LoVo (cell line): ENCODE measurements at places on chromosomes 2 and 18.

GRCh38 chr2:203718087-203718486 lies 11.6 kb downstream of the CD28 start:
- DNase-seq, result no peak

GRCh38 chr18:9233771-9234440 lies 97.3 kb downstream of the ANKRD12 start:
- no peak for DNase-seq

- no peak for DNase-seq
Measured at GRCh38 chr2:216415541-216415940, 3.3 kb downstream of the SMARCAL1 start.

DNA sequence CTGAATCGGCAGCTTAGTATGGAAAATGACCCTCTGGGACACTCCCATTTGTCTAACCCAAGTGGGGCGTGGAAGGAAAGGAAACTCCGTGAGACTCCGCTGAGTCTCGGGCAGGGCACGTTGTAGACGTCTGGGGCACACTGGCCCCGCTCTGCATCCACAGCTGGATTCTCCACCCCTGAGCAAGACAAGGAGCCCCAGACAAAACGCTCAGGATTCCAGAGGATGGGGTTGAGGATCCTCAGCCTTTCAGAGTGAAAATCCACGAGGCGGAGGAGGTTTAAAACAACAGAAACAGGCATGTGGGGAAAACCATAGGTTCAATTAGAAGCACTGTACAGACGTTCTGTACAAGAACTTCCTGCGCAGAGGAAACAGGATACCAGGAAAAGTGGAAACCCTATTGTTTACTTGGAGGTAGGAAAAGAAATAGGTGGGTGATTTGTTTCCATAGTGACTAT lies 124.9 kb upstream of the ZNF236 start:
- DNase-seq, result no peak

GRCh38 chr2:219766658-219767057 lies 139.2 kb downstream of the SLC4A3 start:
- no peak for DNase-seq

DNA sequence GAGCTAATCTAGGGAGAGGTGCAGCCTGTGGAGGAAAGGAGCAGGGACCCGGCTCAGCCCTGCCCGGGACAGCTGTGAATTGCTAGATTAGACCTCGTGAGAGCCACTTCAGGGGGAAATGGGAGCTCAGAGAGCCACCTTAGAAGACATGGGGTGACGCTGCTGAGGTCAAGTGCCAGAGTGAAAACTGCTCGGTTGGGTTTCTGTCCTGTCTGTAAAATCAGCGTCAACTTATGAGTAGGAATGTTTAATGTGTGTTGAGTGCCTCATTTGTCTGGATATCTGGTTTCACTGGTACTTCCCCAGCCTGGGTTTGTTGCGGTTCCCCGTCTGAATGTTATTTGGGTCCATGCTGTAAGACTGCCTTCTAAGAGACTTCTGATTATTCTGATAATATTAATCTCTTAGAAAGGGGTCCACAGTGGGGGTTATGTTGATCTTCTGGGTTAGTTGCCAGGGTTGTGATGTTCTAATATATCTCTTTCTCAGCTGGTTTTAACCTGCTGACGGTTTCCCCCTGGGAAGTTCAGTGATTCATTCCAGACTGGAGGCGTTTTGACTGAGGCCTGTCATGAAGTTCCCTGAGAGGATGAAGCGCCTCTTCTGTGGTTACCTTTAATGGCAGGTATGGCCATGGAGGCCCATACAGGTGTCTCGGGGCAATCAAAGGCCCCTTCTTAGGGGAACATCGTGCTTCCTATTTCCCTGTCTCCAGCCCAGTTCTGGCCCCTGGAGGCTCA lies 175.9 kb downstream of the SH3RF3 start:
- DNase-seq, result no peak

- DNase-seq, result no peak
Measured at GRCh38 chr18:8479789-8480188, 129.4 kb upstream of the RAB12 start.

DNA sequence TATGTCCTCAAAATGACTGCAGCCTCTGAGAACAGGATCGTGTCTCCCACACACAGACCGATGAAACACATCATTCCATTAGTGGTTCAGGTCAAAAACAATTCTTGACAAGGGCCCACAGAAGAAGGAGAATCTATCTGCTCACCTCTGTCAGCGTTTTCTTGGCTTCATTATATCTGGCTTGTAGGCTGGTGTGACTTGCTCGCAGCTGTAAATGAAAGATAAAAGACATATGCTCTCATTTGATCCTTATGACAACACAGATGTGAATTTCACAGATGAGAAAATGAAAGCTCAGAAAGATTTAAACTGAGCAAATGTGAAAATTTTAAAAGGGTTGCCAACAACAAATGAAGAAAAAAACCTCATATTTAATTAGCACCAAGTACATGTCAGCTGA lies 61.6 kb downstream of the CCDC93 start:
- no peak for DNase-seq

DNA sequence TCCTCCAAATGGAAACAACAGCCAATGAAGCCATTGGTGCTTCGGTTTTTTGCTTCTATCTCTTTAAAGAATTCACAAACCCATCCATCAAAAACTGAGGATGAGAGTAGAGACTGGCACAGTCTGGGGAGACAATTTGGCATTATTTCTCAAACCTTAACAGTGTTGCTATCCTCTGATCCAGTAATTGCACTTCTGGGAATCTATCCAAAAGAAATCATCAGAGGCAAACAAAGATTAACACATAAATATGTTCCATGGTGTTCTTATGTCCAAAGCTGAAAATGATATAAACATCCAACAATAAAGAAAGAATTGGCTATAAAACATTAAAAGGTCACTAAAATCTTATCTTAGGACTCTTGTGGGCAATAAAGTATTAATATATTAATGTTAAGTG lies 35.1 kb downstream of the REEP1 start:
- DNase-seq, result no peak

- DNase-seq, result no peak
Measured at GRCh38 chr2:237270520-237270919, 143.4 kb downstream of the COL6A3 start.

- DNase-seq, result no peak
Measured at GRCh38 chr2:11710210-11710609, 36.2 kb upstream of the LPIN1 start.

- no peak for DNase-seq
Measured at GRCh38 chr18:45962866-45963265, 4.3 kb downstream of the EPG5 start.

DNA sequence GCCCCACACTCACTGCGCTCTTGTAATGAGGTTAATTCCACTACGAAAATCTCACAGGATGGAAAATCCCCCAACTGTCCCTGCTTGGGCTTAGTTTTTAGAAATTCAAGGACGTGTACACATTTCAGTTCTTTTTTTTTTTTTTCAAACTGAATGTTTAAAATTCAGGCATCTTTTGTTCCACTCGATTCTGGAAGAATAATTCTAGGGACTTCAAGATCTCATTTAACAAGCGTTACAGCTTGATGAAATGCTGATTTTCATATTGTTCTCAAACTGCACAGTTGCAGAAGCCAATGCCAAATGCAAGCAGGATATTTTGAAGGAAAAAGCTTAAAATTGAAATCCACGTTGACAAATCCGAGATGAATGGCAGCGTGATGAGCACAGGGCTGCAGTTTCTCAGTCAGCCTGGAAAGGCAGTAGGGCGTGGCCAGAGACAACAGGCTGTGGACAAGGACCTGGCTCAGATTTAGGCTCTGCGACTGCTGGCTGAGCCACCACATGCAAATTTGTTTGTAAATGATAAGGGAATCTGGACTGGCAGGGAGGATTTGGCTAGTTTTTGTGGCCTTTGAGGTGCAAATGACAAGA lies 128.1 kb upstream of the MYCN start:
- DNase-seq, result no peak

DNA sequence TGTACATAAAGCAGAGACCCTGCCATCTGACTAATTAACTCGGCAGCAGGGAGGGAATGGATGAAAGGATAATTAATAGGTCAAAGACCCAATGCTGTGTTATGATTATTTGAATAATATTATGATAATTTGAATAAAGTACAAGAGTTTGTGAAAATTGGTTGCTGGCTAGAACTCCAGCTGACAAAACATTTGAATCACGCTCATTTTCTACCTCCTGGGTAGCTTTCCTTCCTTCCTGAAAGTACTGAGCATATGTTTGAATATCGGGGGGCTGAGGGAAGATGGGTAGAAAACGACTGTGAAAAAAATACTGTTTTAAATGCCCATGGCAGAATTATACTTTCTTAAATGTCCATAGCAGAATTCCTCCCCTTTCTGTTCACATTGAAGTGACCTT lies 243.6 kb upstream of the RBMS1 start:
- no peak for DNase-seq

GRCh38 chr2:223545830-223546229 lies 56.3 kb downstream of the SCG2 start:
- no peak for DNase-seq

DNA sequence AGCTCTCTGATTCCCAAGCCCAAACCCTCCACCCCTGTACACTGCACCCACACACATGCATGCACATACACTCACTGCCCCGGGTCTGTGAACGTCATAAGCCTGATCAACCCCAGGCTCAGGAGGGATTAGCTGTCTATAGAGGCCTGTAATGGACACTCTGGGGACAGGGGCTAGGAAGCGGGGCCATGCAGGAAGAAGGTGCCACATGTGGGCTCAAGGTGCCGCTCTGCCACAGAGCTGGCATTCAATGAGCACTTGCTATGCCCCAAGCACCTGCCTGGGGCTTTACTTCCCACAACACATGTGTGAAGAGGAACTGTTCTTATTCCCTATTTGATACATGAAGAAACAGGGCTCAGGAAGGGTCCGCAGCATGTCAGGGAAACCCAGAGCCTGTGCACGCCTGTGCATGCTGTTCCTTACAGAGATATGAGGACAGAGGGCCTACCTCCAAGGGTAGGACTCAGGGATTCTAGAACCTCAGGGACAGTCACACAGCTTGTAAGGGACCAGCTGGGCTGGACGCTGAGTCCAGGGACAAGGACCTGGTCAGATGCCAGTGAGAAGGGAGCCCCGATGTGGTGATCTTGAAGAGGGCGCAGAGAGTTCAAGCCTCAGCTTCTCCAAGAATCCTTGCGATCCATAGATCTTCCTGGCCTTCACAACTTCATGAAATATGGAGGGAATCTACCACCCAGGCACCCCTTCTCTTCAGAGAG lies 5.0 kb downstream of the BIN1 start:
- DNase-seq, result no peak

DNA sequence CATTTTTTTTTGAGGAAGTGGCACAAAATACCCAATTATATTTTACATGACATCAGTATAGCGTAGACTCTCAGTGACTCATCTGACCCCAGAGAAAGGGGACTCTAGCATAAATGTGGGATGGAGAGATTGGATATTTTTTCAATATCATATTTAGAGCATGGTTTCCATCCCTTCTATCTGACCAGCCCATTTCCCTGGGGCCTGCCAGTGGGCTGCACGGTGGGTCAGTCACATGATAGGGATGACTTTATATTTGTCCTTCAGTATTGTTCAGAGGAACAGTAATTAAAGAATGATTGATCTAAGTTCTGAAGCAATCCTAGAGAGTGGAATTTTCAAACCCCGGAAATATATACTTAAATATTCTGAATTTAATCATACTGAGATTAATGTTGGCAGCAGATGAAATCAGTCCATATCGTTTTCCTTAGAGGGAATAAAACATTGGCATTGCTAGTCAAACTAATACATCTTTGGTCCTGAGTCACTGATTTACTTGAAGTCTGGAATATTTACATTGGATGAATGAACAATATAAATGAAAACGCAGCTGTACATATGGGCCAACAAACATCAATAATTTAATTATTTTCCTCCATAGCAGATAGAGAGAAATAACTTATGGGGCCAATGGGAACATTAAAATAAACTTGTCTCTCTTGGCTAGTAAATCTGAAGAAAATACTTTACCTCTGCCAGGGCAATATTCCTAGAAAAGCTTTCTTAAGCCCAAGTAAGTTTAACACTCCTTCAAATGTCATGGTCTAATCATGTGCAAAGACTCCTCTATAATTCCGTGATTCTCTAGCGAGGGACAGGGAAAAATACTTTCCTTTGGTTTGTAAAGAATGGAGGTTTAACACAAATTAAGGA lies 563.6 kb upstream of the PKDCC start:
- no peak for DNase-seq

DNA sequence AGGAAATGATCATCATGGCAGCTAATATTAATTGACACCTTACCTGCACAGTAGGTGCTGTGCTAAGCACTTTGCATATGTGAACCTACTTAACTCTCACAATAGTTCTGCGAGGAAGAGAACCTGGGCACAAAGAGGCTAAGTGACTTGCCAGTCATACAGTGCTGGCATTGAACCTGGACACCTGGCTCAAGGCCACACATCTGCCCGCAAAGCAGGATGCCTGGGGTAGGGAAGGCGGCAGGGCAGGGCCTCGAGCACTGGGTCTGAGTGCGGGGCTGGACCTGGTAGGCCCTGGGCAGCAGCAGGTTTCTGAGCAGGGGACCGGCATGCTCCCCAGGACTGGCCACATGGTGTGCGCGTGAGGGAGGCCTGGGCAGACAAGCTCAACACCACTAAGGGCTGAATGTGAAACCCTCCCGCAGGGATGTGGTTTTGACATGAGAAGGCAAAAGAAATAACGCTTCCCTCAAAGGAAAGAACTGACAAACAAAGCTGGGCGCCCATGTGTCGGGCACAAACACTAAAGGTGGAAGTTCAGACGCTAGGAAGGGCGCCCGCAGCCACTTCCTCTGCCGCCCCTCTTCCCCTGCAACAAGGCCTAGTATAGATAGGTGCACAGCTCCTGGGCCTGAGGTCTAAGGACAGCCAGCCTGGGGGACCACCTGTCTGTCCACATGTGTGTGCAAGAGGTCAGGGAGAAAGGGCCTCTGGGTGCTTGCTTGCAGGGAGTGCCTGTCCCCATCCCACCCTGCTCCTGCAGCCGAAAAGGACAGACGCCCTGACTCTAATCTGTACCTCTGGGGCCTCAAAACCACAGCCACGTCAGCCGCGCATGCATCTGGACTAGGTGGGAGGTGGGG lies 92.5 kb downstream of the ZFP36L2 start:
- no peak for DNase-seq

DNA sequence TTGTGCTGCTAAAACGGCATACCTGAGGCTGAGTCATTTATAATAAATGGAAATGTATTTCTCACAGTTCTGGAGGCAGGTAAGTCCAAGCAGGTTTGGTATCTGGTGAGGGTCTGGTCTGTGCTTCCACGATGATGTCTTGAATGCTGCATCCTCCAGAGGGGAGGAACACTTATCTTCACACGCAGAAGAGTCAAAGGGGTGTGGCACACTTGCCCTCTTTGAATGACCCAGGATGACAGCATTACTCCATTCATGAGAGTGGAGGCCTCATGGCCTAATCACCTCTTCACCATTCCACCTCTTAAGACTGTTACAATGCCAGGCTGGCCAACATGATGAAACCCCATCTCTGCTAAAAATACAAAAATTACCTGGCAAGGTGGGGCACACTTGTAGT lies 61.0 kb downstream of the NCAPH start:
- no peak for DNase-seq

- no peak for DNase-seq
Measured at GRCh38 chr2:10228611-10229365, 73.9 kb upstream of the HPCAL1 start.
